ENCODE measurements at places on chromosomes 5 and 9. TPM values are rescaled to one million over a fixed set of nuclear protein-coding genes. Genes with fewer than 3 reads are reported as not detected.

GRCh38 chr5:180130876-180131740 is 59.5 kb upstream of the RNF130 start:
- no peak for DNase-seq
- no peak overlapping the region for H3K27ac ChIP-seq
- no peak overlapping the region for H3K4me3 ChIP-seq
- H3K4me1 ChIP-seq = peaks cover 34% of the 10 kb centered on the region
- H3K27me3 ChIP-seq = peaks cover 74% of the 10 kb centered on the region
- no peaks in the 10 kb centered on the region for H3K36me3 ChIP-seq

- peak overlapping the region; percentile 92 for H3K27ac ChIP-seq
- peaks cover 4% of the 10 kb centered on the region for H3K36me3 ChIP-seq
- no peaks in the 10 kb centered on the region for H3K27me3 ChIP-seq
- peak overlapping the region; percentile 73 for H3K4me3 ChIP-seq
- peaks cover 6% of the 10 kb centered on the region for H3K4me1 ChIP-seq
Measured at GRCh38 chr5:43482490-43483297, 971 bp downstream of the TMEM267 start.

PRUNE2 gene
- total RNA-seq = 0.07 TPM

CHSY3 gene
- total RNA-seq = not detected

ARID3C gene
- not detected for total RNA-seq

Measured in K562 (cell line).